Stimulated activated naive CD8-positive, alpha-beta T cell treated with anti-CD3 and anti-CD28 coated beads, Interleukin-15, amount 100 ng/mL, for 72 hours (primary cell): ENCODE measurements at places on chromosomes 2 and 18.

- no peak for DNase-seq
Observed at GRCh38 chr2:28395334-28396061, 2.8 kb downstream of the FOSL2 start.

- no peak for DNase-seq
Observed at GRCh38 chr2:175742367-175742766, 259.7 kb downstream of the LNPK start.

- DNase-seq: no peak
Observed at GRCh38 chr2:68719912-68720311, 14.7 kb upstream of the ARHGAP25 start.

DNA sequence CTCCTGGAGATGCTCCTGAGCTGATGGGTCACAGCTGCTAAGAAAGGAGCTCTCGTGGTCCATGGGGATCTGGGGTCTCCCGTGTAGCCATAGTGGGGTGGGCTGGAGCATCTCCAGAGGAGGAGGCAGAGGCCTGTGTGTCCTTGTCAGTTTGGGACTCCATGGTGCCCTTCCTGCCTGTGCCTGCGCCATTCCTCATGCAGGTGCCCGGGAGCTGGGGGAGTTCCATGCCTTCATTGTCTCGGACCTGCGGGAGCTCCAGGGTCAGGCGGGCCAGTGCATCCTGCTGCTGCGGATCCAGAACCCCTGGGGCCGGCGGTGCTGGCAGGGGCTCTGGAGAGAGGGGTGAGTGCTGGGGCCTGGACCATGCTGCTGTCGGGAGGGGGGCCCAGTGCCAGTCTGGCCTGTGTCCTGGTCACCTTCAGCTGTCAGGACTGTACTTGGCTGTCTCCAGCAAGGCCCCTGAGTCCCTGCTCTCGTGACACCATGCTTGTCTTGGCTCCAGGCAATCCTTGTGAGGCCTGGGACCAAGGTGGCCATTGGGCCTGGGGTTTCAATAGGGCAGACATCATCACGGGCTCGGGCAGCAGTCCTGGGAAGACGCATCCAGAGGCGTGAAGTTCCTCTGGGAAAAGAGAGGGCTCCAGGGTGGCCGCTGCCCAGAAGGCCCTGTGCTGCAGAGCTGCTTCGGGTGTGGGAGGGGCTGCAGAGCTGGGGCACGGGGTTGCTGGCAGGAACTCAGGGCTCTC is 7.3 kb downstream of the CAPN10 start:
- no peak for DNase-seq

DNA sequence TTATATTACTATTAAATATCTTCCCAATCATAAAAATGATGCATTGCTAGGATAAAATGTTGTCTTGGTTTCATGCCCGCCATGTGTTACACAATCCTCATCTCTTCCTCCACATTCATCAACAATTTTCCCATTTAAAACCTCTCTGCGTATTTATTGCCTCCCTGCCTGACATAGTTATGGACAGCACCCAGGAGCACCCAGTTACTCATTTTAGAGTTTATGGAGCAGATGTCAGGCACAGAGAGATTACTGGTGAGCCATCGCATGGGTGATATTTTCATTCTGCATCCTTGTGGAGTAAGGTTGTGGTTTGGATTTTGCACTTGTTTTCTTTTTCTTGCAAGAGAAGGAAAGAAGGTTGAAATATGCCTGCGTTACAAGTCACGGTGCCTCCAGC is 116.7 kb upstream of the NPAS2 start:
- no peak for DNase-seq

DNA sequence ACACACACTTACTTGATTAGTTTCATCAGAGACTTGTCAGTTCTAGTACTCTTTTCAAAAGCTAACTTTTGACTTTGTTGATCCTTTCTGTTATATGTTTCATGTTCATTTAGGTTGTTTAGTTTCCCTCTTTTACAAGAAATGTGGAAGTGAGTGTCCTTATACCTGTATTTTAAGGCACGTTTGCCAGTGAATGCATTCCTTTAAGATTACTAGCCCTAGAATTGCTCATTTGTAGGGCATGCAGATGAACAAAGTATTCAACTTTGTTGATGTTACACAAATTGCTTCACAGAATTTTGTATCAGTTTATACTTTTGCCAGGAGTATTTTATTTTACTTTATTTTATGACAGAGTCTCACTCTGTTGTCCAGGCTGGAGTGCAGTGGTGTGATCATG is 6.3 kb downstream of the IL1RL2 start:
- no peak for DNase-seq

GRCh38 chr2:70724366-70724765 is 43.6 kb downstream of the ADD2 start:
- no peak for DNase-seq

- DNase-seq: no peak
Observed at GRCh38 chr2:207403141-207403540, 126.6 kb upstream of the CREB1 start.

- no peak for DNase-seq
Observed at GRCh38 chr2:101003278-101003775, 1.2 kb downstream of the RPL31 start.

DNA sequence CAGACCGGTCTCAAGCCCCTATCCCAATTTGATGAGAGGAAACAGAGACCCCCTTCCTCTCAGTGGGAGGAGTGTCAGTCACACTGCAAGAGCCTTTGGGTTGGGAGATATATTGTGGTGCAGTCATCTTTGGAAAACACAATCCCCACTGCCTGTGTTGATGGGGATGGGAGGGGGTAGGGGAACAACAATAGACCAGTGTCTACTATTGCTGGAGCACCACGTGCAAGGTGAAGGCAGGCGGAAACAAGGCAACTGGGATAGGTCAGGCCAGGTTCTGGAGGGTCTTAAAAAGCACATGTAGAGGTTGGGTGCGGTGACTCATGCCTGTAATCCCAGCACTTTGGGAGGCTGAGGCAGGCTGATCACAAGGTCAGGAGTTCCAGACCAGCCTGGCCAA is 127.9 kb downstream of the ZFP36L2 start:
- DNase-seq: no peak

GRCh38 chr2:119289093-119289492 is 65.5 kb downstream of the STEAP3 start:
- no peak for DNase-seq

DNA sequence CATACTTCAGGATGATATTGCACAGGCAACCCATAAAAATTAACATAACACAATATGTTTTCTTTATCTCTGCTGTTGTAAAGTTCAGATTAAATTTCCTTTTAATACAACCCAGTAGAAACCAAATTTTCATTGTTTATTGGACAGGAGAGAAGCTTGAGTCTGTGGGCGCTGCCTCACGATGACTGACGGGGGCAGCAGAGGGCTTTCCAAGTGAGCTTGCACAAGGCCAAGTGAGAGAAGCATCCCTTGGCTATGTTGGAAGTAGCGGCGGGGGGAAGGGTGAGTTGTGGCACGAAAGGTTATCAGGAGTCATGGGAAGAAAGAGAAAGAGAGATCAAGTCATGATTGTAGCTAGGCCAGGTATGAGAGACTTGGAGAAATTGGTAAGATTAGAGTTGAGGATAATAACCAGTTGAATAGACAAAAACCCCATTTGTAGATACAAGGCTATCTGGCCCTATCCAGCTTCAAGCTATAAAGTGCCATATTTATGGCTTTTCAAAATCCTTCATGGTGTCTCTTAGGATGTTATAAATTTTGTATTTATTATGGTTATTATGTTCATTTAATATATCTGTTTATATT is 413.7 kb upstream of the FAM98A start:
- DNase-seq: peak; percentile 1

GRCh38 chr2:148623086-148623485 is 21.5 kb upstream of the EPC2 start:
- DNase-seq: no peak

DNA sequence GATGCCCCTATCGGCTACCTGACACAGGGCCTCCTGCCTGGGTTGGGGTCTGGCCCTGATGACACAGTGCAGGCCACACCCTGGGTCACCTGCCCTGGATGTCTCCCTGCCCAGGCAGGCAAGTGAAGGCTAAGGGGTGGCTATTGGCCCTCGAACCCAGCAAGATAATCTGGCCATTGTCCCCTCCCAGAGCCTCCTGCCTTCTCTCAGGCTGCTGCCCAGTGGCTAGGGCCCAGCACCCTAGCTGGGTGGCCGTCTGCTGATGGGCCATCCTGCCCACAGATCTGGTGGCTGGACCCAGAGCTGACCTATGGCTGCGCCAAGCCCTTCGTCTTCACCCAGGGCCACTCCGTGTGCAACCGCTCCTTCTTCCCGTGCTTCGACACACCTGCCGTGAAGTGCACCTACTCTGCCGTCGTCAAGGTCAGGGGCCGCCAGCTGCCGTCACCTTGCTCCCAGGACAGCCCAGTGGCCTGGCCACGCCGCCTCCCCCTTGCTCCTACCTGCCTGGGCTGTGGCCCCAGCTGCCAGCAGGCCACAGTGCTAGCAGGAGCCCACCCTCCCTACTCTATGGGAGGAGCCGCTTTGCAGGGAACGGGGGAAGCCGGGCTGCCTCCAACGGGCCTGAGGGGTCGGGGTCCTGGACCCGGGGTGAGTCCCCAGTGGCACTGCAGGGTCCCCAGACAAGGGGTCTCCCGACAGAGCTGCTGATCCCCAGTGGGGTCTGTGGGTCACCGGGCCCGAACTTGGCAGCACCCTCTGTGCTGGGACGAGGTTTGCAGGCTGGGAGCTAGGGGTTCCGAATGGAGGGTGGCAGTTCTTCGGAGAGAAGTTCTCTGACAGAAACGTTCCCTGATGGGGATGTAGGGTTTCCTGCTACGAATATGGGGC is 4.1 kb downstream of the RNPEPL1 start:
- DNase-seq: no peak

DNA sequence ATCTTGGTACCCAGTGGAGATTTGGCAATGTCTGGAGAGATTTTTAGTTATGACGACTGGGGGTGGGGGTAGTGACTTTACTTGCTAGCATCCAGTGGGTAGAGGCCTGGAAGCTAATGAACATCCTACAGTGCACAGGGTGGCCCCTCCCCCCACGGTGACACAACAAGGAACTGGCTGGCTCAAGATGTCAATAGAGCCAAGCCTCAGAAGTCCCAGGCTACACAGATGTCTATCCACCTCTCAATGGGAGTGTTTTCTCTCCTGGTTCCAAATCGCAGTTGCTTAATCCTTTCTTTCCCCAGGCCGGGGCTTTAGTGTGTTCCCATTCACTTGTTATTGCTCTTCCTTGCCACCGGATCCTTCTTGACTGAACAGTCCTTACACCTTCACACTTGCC is 9.3 kb upstream of the CCBE1 start:
- DNase-seq: no peak

DNA sequence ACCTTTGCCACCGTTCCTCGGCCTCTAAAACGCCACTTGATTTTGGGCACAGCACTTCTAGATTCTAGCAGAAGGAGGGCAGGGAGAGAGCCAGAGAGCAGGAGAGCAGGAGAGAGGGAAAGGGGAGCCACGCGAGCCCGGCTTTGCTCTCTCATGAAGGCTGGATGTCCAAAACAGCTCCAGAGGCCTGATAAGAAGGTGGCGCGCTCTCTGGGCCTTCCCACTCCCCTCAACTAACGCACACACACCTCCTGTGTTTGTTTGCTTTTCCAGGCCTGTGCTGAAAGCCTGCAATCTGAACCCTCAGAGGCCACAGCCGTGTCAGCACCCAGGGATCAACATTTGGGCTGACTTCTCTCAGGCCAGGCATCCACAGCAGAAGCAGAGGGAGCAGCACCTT is 184.8 kb upstream of the SOX11 start:
- no peak for DNase-seq

GRCh38 chr18:56517761-56518160 is 120.6 kb downstream of the TXNL1 start:
- DNase-seq: no peak

- no peak for DNase-seq
Observed at GRCh38 chr2:196551014-196551413, 88.5 kb upstream of the CCDC150 start.

- no peak for DNase-seq
Observed at GRCh38 chr2:23530909-23531276, 145.9 kb downstream of the KLHL29 start.

- no peak for DNase-seq
Observed at GRCh38 chr2:175062787-175063585, 57.8 kb upstream of the CHN1 start.

DNA sequence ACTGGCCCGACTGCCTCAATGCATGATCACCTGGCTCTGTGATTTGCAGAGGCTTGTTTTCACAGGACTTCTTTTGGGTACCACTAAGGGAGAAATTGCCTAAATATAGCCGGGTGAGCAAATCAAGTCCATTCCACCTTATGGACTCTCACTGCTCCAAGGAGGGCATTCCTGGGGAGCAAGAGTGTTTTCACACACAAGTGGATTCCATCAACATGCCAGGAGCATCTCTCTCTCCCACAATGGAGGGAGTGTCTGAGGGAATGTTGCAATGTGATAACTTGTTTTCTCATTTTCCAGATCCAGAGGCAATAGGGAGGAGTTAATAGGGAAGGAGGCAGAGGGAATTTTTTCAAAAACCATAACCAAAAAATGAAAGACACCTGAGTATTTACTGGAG is 250.7 kb downstream of the SATB2 start:
- no peak for DNase-seq

DNA sequence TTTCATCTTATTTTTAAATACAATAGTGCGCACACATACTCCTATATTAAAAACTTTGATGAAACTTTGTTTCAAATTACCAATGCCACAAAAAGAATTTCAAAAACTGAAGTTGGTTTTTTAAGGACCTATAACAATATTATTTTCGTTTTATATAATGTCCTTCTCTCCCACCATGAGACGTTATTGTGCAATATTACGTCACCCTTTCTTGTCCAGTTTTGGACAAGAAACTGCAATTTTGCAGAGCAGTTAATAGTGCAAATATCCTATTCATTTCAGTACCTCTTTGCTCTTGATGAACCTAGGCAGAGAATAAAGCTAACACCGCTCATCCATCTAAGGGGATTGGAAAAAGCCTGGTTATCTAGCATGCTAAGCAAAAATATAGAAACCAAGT is 9.7 kb upstream of the ZNF516 start:
- no peak for DNase-seq

DNA sequence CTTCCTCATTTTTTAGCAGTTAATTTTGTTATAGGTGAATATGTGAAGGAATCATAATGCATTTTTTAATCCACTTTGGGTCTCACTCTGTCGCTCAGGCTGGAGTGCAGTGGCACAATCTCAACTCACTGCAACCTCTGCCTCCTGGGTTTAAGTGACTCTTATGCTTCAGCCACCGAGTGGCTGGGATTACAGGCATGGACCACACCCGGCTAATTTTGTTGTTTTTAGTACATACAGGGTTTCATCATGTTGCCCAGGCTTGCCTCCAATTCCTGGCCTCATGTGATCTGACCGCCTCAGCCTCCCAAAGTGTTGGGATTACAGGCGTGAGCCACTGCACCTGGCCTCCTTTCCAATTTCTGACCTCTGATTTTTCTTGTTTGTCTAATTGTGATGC is 17.7 kb downstream of the SCYGR5 start:
- no peak for DNase-seq

- DNase-seq: no peak
Observed at GRCh38 chr2:160222546-160223283, 22.6 kb upstream of the ITGB6 start.

GRCh38 chr2:230472621-230473018 is 56.6 kb downstream of the SP100 start:
- peak; percentile 44 for DNase-seq

GRCh38 chr2:225270861-225271260 is 128.6 kb upstream of the NYAP2 start:
- DNase-seq: peak; percentile 37
